NCI-H2081 treated with DMSO at 0.1 percent for 48 hours (cell line): ENCODE measurements at places on chromosomes 7 and 10.

DNA sequence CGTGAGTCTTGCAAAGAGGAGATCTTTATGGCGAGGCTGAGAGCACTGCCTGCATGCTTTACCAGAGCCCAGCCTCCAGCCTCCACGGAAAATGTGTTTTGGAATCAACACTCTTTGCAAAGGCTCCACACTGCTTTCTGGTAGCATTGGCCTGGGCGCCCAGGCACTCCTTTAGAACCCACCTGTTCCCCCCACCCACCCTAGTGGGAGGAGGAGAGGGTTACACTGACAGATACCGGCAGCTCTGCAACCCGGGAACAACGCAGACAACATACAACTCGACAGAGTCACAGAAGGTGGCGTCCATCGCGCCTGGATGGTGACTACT lies 5.5 kb upstream of the MNX1 start:
- no peak for DNase-seq

GRCh38 chr7:143049362-143049761 lies 2.8 kb upstream of the OR6V1 start:
- DNase-seq: no peak

DNA sequence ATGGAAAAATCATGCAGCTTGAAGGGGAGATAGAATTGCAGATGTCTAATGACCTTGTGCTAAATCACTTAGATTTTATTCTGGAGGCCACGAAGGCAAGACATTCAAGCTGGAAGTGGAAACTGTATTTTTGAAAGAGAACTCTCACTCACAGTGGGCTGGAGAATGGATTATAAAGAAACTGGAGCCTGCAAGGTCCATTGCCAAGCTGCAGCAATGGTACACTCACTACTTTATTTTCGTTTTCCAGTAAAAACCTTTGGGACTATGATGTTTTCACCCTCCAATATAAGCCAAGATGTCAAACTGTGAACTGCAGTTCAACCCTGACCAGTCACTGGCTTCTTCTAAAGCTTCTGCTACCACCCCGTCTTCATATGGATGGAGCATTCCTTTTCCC lies 62.0 kb downstream of the SKIDA1 start:
- DNase-seq: no peak

DNA sequence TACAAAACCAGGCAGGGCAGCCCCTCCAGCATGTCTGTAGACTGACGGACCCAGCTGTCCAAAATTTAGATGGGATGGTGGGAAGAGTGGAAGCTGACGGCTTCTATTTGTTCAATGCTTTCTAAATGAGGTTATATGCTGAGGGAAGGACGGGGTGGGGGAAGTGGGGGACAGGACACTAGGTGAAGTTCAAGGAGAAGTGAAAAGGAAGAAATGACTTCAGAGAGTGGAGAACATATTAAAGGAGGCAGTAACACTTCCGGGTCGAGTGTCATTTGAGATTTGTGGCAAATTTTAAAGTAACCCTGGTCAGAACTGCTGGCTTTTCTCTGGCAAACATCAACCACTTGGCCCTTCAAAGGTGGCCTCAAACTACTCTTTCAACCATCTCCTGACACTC lies 9.4 kb downstream of the PIP4K2A start:
- no peak for DNase-seq

GRCh38 chr7:111780527-111780926 lies 218.2 kb upstream of the IMMP2L start:
- DNase-seq: no peak

DNA sequence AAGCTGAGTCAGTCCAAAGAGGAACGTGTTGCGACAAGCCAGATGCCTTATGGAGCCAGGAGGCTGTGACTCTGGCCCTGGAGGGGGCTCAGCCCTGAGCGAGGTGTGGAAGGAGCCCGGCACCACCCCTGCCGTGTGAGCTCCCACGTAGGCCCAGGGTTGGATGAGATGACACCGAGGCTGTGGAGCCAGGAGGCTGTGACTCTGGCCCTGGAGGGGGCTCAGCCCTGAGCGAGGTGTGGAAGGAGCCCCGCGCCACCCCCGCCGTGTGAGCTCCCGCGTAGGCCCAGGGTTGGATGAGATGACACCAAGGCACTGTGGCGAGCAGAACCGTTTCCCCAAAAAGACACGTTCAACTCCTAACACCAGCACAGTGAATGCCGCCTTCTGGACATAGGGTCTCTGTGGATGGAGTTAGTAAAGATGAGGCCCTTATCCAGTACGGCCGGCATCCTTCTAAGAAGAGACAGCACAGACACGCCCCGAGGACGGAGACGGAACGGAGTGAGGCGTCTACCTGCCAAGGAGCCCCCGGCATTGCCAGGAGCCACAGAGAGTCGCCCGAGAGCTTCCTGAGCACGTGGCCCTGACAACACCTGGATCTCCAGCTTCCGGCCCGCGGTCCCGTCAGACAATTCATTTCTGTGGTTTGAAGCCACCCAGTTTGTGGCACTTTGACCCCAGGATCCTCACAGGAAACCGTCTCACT lies 472.5 kb downstream of the DNAJB6 start:
- no peak for DNase-seq

DNA sequence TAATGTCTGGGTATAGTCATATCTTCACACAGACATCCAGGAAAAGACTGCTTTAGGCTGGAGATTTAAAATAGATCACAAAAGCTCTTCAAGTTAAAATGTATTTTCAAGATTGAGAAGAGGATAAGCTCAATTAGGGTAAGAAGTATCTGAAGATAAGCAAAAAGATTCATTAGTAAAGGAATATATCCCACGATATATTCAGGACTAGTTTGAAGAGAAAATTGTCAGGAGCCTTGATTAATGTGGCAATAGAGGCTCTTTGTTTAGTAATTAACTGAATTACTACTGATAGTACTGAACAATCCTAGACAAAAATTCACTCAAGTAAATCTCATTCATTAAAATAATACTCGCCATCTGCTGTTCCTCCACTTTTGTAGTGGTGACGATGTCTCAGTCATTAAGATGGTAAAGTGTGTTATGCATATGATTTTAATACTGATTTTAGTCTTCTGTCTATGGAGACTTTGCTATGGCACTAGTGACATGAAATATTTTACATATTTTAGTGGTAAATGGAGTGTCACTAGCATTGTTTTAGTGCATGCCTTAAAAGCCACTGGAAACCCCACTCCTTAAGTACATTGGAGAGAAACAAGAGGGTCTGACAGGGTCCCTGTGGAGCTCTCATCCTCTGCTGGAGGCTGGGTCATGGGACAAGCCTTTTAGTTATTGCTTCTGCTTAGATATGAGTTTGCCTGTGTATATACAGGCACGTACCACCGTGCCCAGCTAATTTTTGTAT lies 32.8 kb downstream of the INPP5F start:
- no peak for DNase-seq

- DNase-seq: no peak
These were observed 36.0 kb upstream of the PIK3AP1 start for GRCh38 chr10:96756111-96756903.

- DNase-seq: no peak
These were observed 230.8 kb upstream of the NPVF start for GRCh38 chr7:25459057-25459456.

DNA sequence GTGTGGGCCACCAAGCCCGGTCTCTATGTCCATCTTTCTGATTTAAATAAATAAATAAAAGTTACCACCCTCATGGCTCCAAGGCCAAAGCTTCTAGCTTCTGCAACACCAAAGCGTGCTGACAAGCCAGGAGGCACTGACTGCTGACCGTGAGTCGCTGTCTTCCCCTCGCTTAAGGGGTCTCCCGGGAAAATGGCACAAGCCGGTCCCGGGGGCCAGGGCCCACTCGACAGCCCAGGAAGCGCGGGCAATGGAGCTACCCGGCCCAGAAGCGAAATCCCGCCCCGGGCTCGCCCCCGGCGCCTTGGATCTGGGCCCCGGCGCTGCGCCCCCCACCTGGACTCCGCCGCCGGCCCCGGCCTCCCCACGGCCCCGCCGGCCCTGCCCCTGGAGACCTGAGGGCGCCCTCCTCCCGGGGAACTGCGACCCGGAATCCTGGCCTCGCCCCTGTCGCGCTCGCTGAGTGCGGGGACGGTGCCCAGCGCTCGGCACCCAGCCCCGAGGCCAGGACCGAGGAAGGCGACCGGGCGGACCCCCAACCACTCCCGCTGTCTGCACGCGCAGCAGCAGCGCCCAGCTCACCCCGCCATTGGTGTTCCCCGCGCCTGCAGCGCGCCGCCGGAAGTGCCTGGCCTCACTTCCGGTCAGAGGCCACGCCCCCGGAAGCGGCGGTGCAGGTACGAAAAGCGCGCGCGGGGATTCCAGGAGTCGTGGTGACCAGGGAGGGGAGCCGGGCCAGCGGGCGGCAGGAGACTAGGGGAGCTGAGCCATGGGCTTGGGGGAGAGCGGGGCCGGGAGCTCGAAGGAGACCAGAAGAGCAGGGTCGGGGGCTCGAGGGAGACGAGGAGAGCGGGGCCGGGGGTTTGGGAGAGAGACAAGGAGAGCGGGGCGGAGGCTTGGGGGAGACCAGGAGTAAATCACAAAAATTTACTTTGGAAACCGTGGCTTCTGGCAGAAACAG lies at the start of the genes MRM2 and NUDT1:
Gene MRM2, minus strand, starts transcription at position 626 of the 961 bp plus-strand sequence. Its CDS starts 36 bp downstream, at position 590.
Gene NUDT1, plus strand, starts transcription at position 647 of the 961 bp plus-strand sequence. CDS start 2,349 bp downstream, outside the sequence.
- DNase-seq: no peak

- DNase-seq: no peak
These were observed 111.9 kb downstream of the SEMA3D start for GRCh38 chr7:85074992-85075391.
